ENCODE measurements at places on chromosomes 2 and 18.

DNA sequence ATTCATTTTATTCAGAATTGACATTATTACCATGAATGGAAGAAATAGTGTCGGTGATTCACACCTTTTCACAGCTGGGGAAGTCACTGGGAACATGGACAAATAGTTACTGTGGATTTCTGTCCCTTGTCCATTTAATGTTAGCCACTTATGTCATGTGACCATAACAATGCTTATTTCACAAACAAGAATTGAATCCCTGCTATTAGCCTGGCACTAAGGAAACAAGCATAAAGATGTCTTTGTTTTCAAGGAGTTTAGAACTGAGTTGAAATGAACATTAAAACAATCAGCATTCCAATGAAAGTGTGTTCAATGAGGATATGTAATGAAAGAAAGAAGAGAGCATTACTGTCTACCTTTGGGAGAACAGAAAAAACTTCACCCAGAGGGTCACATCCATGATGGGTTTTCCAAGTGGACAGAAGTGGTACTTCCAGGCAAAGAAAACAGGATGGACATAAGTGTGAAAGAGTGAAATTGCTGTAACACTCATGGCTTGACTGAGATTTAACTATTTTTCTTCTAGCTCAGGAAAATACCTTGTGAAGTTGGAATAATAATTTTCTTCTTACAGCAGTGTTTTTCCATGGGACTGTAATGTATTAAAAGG is 324.5 kb upstream of the UBE2E3 start:
- no peak for DNase-seq

- no peak for DNase-seq
Measured at GRCh38 chr2:175152242-175152641, 15.8 kb downstream of the ATF2 start.

GRCh38 chr2:136058262-136058661 is 59.7 kb downstream of the CXCR4 start:
- DNase-seq: no peak

DNA sequence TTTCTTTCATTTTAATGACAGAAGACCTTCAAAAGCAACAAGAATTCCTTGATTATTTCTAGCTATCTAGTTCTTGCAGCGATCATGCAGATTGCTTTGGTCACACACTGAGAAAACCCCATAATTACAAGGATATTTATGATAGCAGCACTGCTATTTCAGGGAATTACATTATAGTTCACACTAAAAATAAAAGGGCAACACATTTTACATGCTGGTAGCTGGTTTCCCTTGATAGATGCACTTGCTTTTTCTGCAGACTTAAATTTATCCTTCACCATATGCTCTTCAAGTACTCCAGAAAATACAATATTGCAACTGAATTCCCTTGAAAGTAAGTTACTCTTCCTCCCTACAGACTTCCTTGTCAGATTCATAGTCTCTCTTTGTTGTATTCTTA is 751.1 kb downstream of the CCDC85A start:
- no peak for DNase-seq

GRCh38 chr2:133892352-133892913 is 324.2 kb upstream of the NCKAP5 start:
- no peak for DNase-seq

DNA sequence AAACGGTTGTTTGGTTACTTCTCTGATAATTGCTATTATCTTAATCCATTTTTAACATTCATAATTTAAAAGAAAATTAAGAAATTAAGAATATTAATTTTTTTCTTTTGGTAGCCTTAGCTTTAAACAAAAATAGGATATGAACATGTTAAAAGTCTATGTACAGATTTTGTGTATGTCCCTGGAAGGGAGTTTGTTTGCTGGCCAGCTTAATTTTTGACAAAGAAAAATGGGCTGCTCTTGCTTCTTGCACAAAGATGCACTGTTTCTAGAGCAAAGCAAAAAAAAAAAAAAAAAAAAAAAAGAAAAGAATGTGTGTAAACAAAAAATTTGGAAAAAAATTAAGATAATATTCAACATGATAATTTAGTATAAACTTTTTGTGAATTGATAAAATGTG is 1.3 kb downstream of the RFTN2 start:
- no peak for DNase-seq

DNA sequence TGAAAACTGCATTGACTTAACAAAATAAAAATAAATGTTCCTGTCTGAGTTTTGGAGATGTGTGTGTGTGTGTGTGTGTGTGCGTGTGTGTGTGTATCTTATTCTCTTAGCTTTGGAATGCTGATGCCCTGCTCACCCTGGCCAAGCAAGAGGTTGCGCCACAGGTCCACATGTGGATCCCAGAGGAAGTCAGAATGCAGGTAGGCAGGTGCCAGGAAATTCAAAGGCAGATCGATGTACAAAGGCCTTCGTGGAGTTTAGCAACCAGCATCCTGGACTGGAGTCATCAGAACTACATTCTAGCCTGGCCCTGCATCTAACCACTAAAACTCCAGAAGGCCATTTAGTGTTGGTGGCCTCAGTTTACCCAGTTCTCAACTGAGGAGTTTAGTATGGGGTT is 12.4 kb downstream of the G6PC2 start:
- no peak for DNase-seq

DNA sequence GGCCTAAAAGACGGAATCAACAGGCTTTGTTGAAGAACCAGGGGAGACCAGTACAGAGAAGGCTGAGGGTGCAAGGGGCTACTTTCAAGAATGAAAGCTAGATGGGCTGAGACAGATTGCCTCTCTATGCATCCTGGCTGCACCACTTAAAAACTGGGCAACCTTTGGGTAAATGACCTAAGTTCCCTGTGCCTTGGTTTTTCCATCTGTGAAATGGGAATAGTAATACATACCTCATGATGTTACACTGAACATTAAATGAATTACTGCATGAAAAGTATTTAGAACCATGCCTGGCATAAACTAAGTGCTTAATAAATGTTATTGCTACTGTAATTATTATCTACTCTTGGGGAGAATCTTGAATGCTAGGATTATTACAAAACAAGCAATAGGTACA is 106.5 kb downstream of the PRKCE start:
- no peak for DNase-seq
